ENCODE measurements at places on chromosomes 3 and 15.

GRCh38 chr15:74383695-74384565 lies 16.5 kb upstream of the CYP11A1 start:
- DNase-seq = peak; percentile 79

DNA sequence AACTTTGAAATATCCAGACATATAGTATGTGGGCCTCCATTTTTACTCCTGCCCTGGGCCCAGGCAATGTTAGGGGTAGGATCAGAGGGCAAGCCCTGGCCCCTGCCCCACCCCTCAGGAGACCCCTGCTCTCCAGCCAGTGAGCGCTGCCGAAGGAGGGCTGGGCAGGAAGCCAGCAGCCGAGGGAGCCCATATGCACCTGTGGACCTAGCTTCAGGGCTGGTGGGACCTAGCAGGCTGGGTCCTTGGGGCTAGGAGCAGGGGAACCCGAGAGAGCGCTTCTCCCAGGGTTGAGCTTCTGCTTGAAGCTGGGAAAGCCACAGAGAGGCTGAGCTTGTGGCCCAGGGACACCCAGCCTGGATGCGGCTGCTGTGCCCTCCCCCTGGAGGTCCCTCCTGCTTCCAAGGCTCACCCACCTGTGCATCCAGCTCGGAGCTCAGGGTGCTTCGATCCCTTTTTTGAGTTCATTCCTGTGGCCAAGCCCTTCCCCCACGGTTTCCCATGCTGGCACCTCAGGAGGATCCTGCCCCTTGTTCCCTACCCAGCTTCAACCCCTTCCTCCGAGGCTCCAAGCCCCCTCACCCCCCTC lies 21.0 kb upstream of the CYP11A1 start:
- DNase-seq = no peak

GRCh38 chr15:43266834-43267233 lies at the start of gene TGM5:
TGM5 (minus strand) TSS chr15:43266928; CDS start chr15:43266849, 79 bp downstream.
- no peak for DNase-seq

- DNase-seq = peak; percentile 48
Measured at GRCh38 chr3:149247929-149248691, 26.5 kb upstream of the CP start.

DNA sequence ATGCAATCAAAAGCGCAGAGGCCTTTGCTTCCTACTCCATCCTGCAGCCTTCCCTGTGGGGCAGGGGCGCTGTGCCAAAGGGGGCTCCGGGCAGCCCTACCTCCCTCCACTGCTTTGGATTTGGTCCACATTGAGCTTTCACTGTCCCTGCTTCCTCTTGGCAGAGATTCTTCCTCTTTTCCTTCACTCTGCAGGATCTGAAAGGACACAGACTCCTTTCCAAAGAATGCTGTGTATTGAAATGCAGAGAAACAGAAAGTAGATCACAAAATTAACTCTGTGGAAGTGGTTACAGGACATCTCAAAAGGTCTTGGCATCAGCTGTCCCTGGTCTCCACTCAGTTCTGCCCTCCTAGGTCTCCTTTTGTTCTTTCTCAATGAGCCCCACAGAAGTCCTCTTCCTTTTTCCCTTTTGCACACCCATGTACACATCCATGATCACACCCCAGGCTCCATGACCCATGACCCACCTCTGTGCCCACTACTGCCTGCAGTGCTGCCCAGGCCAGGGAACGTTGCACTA lies 64.1 kb downstream of the CCR1 start:
- no peak for DNase-seq

- no peak for DNase-seq
Measured at GRCh38 chr15:59329570-59330350, 42.9 kb downstream of the MYO1E start.

DNA sequence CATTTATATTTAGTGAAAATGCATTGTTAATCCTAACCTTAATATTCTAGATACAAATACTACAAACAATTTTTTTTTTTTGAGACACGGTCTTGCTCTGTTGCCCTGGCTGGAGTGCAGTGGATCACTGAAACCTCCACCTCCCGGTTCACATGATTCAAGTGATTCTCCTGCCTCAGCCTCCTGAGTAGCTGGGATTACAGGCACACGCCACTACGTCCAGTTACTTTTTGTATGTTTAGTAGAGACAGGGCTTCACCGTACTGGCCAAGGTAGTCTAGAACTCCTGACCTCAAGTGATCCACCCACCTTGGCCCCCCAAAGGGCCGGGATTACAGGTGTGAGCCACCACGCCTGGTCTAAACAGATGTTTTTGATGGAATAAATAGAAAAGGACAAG lies 361.5 kb upstream of the NECTIN3 start:
- no peak for DNase-seq

DNA sequence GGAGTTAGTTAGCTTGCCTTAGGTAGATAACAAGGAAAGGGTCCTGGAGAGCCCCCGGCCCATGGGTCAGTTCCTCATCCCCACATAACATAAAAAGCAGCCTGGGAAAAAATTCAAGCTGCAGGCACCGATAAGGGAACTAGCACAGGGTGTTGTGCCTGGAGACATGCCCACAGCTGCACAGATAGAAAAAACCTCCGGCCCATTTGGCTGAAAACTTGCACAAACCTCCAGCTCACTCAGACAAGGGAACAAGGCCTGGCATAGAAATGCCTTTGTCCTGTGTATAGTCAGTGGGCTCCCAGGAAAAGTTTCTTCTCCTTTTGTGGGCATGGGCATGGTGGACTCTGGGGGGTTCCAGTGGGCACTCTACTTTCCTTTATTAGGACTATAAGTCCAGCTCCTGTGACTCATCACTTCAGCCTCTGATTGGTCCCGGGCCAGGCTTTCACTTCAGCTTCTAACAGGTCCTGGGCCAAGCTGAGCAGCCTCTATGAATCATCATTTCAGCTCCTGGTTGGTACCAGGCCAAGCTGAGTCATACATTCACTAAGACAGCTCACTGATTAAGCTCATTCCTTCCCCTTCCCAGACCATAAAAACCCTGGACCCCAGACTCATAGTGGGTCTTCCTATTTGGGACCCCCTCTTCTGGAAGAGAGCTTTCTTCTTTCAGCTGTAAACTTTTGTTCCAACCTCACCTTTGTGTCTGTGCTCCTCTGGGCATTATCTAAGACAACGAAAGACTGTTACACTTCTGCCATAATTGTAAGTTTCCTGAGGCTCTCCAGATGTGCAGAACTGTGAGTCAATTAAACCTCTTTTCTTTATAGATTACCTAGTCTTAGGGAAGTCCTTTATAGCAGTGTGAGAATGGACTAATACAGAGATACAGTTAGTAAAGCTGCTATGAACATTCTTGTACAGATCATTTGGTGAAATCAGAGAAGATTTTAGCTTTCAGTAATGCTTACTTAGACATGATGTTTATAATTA lies 348.0 kb upstream of the DPPA4 start:
- DNase-seq = no peak

DNA sequence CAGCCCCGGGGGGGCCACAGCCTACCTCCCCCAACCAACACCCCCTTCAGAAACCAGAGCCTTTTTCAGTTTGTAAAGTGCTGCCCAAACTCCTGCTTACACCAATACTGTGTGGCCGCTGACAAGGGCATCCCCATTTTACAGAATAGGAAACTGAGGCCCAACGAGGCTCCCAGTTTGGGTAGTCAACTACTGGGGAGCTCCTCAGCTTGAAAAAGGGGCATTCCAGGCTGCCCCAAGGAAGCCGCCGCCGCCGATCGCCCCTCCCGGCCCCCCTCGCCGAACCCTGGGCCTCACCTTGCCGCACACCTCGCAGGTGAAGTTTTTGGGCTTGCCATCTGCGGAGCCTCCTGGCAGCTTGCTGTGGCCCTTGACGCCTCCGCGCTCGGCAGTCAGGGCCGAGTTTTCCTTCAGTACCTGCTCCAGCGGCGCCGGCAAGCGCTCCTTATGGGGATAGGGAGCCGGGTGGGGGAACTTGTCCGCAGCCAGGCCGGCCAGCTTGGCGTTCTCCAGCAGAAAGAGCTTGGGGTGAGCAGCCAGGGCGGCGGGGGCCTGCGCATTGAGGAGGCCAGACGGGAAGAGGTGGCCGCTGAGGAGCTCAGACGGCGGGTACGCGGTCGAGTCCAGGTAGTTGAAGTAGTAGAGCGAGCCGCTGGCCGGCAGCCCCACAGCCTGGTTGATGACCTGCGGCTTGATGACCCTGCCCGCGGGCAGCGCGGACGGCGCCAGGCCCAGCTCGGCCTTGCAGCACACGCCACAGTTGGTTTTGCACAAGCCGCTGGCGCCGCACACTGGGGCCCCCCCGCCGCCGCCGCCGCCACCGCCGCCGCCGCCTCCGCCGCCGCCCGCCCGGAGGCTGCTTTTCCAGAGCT lies 1.4 kb downstream of the FEZF2 start:
- DNase-seq = no peak

DNA sequence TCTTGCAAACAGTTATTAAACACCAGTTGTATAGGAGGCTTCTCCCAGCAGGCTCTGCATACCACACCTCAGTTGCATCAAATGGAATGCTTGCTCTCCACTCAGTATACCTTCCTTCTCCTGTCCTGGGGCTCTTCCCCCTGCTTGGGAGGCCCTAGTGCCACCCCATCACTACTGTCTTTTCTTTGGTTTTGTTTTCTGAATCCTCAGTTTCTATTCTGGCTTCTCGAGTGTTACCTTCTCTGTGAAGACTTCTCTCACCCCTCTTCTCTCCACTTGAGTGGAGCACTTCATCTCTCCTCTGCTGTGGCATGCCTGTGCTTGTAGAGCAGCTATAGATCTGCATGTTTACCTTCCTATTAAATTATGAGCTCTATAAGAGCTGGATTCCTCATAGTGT lies 75.7 kb upstream of the TPRG1 start:
- DNase-seq = no peak

DNA sequence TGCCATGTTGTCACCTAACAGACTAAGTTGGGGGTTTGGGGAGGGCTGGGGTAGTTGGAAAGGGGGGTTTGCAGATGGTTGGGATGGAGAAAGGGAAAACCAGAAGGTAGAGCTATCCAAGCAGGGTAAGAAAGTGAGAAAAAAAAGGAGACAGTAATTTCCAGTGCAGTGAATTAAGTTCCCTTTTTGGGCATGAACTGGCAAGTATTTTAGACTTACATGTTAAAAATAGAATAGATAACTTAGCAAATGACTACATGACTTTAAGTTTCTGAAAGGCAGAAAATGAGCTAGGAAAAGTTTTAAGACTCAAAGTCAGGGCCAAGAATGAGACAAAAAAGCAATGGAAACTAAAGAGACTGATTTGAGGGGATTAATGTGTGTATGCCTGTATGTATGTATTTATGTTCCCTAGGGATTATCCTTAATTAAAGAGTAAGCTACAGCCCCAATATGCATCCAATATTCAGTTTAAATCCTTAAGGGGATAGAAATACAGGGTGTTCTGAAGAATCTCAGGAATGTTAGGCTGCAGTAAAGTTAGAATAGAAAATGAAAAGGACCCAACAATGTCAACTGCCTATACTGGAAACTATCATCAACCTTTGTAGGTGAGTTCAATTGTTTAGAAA lies 285.2 kb upstream of the MME start:
- no peak for DNase-seq

- DNase-seq = no peak
Measured at GRCh38 chr3:152177757-152178156, 91.0 kb upstream of the MBNL1 start.

DNA sequence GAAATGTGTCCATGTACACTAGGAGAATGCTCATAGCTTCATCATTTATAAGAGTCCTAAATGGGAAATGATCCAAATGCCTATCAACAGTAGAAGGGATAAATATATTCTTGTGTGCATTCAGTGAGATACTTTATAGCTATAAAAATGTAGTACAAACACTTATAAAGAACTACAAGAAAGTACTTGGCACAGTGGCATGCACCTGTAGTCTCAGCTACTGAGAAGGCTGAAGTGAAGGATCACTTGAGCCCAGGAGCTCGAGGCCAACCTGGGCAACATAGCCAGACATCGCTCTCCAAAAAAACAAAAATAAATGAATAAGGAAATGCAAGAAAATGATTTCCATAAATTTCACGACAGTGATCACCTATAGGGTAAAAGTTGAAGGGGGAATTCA lies 3.6 kb upstream of the FBXL2 start:
- DNase-seq = no peak

- DNase-seq = no peak
Measured at GRCh38 chr3:73727117-73727821, 102.5 kb upstream of the PDZRN3 start.

DNA sequence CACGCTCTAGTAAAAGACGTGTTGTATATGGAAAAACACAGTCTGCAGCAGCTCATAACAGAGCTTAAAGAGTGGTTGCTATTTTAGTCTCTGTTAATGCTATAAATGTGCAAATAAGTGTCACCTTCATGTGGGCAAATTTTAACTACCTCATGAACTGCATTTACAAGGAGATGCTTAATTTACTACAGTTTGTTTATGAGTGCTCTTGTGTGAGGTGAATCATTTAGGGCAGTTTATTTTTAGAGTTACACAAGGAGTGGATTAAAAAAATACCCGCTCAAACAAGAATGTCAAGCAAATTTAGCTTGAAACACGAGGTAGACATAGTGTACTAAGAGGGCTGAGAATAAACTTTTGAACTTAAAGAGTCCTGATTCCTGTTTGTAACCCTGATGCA lies 579.0 kb downstream of the MFSD1 start:
- no peak for DNase-seq

- no peak for DNase-seq
Measured at GRCh38 chr3:136068708-136069107, 103.2 kb downstream of the PPP2R3A start.

DNA sequence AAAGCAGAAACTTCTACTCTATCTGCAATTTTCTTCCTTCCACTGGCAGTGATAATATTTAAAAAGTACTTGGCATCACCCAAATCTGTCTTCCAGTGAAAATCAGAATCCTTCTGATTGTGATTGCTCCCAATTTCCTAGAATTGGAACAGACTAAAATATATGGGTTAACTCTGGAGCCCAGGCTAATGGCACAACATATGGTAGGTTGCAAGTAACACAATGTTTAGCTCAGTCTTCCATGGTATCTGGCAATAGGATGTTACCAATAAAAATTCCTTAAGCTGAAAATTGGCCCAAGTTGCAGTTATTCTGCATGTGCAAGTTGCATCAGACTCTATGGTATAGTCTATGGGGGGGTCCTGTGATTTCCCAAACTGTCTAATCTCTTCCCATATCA lies 273.5 kb upstream of the ADAMTS9 start:
- no peak for DNase-seq

DNA sequence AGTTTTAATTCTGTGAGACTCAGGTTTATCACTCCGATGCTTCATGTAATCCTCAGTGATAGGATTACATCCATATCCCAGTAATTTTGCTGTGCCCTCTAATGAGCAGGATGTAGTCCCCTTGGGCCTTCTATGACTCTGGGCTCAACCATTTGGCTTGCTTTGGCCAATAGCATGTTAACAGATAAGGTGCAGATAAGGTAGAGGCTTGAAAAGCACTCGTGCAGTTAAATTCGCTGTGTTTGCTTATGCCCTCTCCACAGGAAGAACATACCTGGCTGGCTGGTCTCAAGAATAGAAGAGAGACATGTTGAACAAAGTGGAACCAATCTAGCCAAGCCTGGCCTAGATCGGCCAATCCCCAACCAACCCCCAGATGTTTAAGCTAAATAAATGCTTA lies 20.1 kb downstream of the CCDC13 start:
- DNase-seq = no peak

DNA sequence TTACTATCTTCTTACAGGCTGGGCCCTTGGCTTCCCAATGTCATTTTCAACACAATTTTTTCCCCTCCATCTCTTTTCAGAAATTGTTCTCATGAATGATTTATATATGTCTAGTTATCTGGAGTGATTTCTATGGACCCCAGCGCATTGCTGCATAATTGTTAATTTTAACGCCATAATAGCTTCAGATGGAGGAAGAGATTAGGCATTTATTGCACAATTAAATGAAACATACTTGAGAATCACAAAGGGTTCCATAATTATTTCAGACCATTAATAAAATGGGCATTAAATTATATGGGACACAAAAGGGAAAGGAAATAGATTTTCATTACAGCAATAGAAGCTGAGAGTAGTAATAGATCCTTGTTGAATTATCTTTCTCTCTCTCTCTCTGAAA lies 70.3 kb upstream of the SOX14 start:
- DNase-seq = no peak

Measured in stimulated activated CD4-positive, alpha-beta T cell treated with anti-CD3 and anti-CD28 coated beads, Interleukin-4, amount 100 ng/mL, for 24 hours (primary cell).